ENCODE measurements at places on chromosomes 6 and 20.

DNA sequence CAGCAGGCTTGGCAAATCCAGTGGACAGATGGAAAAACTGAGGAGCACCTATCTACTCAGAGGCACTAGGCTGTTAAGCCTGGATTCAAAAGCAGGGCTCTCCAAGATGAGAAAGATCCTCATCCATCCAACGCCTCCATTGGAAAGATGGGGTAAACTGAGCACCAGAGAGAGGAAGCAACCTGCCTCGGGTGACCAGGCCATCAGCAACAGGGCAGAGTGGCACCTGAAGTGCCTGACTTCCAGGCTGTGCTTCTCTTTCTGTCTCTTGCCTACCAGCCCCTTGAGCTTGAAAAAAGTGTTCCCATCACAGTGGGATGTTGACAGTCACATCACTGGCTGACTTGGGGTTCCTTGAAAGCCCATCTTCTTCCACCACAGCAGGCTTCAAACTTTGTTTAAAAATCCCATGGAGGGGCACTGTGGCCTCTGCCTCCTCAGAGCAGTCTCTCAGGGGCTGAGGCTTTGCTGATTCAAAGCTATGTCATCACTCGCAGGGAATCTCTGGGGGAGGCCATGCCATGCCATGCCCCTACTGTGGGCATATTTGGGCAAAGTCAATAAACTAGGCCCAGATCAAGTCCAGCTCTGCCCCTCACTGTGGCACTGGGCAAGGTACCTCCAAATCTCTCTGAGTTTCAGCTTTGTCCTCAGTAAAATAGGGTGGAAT is 44.8 kb upstream of the TGM2 start:
- no peak for DNase-seq

- DNase-seq: no peak
Observed at GRCh38 chr6:106739387-106739786, 110.0 kb downstream of the QRSL1 start.

GRCh38 chr6:36969240-36969691 is 14.7 kb downstream of the PI16 start:
- DNase-seq: no peak

DNA sequence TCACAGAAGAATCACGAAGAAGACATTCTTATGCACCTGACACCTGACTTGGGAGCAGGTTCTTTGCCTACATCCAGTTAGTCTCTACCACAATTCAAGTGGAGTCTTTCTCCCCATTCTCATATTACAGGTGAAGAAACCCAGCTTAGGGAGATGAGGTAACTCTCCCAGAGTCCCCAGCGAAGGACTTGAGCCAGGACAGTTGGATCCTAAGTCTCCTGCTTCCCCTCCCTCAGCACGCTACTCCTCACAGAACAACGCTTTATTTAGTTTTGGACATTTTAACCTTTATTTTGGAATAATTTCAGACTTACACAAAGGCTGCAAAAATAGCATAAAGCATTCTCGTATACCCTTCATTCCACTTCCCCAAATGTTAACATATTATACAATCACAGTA is 824 bp upstream of the CSTL1 start:
- no peak for DNase-seq

GRCh38 chr6:34246563-34247391 is 2.0 kb downstream of the SMIM29 start:
- DNase-seq: no peak

- DNase-seq: no peak
Observed at GRCh38 chr6:33075208-33075567, 602 bp upstream of the HLA-DPB1 start.

DNA sequence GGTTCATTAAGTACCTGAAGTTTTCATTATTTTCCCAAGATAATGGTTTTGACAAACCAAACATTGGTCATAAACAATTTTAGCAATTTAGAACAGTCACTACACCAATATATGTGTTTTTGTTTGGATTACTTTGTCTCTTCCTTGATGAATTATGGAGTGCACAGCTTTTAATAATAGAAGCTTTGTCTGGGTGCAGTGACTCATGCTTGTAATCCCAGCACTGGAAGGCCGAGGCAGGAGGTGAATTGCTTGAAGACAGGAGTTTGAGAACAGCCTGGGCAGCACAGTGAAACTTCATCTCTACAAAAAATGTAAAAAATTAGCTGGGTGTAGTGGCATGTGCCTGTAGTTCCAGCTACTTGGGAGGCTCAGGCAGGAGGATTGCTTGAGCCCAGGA is 89.4 kb upstream of the ANKEF1 start:
- DNase-seq: no peak

- DNase-seq: no peak
Observed at GRCh38 chr6:14875481-14876063, 370.3 kb upstream of the JARID2 start.

GRCh38 chr6:39362487-39362865 is 40.0 kb upstream of the KCNK16 start:
- no peak for DNase-seq

DNA sequence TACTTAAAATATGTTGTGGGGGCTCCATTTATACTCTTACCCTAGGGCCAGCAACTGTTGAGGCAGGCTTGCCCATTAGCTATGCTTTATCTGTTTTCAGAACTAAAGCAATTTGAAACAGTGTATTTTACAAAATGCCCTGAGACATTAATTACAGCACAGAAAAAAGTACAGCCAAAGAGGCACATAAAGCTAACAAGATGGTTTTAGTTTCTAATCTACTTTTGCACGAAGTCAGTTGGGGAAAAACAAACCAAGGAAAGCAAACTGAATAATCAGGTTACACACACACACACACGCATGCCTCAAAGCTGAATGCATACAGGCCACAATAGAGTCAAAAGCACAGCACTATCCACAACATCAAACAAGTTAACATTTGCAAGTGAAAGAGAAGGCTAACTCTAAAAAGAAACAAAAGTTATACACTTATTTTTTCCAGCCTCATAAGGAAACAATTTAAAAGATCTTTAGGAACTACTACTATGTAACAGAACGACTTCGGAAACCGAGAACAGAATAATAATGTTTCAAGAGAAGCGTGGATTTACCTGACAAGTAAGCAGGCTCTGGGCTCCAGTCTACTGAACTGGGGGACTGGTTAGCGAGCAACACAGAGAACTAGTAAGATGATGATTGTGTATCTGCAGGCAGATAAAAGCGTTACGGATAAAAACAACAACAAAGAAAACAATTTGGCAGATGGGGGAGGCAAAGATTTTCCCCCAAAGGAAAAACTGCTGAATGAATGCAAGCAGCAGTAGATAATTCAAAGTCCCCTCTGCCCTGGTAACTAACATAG is 1.7 kb downstream of the SYCP2 start:
- DNase-seq: no peak

GRCh38 chr6:93433592-93433991 is 14.2 kb upstream of the EPHA7 start:
- no peak for DNase-seq

DNA sequence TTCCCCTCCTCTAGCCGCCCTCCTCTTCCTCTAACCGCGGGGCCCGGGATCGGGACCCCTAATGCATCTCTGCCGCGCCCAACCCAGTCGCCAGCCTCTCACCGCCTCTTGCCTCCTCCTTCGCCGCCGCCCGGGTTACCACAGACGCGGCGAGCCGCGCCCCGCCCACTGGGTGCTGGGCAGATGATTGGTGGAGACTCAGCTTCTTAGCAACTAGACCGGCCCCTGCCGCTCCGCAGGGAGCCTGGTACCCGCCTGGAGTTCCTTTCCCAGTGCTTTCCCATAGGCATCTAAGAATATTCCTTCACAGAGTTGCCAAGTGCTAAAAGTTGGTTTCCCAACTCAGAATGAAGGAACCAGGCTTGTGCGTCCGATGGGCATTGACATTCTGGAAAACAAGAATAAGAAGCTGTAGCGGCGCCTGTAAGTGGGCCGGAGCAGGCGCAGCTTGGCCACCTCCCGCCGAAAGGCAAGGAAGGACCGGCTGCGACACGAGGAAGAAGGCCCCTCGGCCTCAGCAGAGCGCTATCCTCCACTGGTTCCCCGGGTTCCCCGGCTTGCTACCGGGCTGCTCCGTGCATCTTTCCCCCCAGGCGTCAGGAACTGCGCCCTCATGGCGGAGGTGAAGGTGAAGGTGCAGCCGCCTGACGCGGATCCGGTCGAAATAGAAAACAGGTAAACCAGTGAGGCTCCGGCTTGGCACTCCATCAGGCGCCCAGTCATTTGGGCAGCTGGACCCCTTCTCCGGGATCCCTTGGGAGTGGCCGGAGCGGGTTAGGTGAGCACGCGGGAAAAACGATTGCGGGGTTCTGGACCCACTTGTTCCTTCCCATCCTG is at the start of the genes DZANK1 and POLR3F:
TSS of gene DZANK1 (minus strand) at position 137 of the 837 bp plus-strand sequence. CDS start 1,672 bp downstream, outside the sequence.
TSS of gene POLR3F (plus strand) at position 497 of the 837 bp plus-strand sequence. CDS start at position 614, 117 bp downstream.
- DNase-seq: peak; percentile 97

DNA sequence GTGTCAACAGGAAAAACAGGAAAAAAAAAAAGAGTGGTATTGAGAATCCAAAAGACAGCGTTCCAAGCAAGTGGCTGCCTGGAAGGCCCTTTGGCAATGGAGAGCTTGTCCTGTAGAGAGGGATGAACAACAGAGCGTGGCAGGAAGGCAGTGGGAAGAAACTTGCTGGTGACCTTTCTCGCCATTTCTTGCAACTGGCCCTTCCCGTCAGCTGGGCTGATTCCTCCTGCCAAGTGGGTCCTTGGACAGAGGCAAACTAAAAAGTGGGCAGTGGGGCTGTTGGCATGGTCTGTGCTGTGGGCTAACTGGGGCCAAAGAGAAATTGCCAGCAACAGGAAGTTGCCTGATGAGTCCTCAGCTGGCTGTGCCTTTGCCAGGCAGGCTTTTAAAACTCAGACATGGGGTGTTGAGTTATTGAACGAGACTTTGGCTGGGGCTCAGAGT is 43.9 kb upstream of the CLDN20 start:
- no peak for DNase-seq

DNA sequence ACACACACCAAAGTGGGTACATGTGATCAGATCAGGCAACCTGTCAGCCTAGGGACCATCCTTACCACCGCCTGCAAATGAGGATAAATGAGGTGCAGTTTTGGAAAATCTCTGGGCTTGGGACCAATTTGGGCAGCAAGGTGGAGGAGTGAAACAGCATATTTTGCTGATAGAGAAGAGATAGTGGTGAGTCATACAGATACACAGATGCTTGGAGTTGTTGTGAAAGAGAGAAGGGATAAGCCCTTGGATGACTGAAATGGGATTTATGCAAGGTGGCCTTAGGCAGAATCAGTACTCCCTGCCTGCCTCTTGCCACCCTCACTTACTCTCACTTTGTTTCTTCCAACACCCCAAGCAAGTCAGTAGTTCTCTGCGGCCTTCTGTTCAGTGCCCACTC is 34.7 kb downstream of the BMP2 start:
- DNase-seq: no peak

GRCh38 chr20:46741924-46742668 is 32.6 kb downstream of the SLC2A10 start:
- no peak for DNase-seq

- DNase-seq: no peak
Observed at GRCh38 chr6:33172688-33173534, 19.4 kb downstream of the COL11A2 start.

DNA sequence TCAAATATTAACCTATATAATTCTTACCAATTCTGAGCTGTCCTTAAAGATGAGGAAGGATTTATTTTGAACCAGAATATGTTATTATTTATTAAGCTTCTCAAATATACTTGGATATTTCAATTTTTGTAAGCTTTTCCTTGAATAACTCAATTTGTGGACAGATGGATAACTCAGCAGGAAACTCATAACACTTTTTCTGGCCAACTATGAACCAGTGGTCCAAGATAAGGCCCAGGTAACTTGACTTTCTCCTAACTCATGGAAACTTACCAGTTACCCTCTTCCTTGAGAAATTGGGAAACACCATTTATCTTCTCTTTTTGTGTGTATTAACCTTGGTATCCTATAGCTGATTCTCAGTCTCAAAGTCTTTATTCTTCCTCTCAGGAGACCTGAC is 427.5 kb upstream of the SYNCRIP start:
- DNase-seq: no peak

DNA sequence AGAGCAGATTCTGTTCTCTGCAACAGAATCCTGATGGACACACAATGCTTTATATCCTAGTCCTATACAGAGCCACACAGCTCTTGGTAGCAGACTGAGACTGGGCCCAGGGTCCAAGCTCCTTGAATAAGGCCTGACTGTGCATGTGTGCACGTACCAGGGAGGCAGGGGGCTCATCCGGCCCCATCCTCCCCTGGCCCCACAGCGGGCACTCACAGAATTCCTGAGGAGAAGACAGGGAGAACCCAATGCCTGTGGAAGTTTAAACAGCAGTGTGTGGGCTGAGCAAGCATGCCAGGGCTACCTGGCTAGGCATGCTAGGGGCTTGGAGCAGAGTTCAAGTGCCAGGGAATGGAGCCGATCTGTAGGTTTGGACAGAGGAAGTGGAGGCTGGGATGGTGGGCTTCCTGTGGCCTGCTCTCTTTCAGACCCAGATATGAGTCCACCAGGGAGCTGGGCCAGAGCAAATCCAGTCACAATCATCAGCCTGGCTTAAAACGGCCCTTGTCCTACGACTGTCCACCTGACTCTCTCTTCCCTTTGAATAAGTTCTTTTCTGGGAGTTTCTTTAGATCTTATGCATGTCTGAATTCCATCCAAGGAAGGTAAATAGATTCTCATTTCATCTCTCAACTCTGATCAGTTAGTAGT is 74.0 kb downstream of the MRPL14 start:
- DNase-seq: no peak

GRCh38 chr6:166025149-166025898 is 142.3 kb downstream of the TBXT start:
- no peak for DNase-seq

GRCh38 chr20:22577515-22578220 is 6.7 kb downstream of the FOXA2 start:
- DNase-seq: no peak

GRCh38 chr6:24403501-24403824 is 727 bp downstream of the MRS2 start:
- DNase-seq: no peak

GRCh38 chr6:36858407-36858981 is 16.1 kb downstream of the PPIL1 start:
- DNase-seq: no peak

DNA sequence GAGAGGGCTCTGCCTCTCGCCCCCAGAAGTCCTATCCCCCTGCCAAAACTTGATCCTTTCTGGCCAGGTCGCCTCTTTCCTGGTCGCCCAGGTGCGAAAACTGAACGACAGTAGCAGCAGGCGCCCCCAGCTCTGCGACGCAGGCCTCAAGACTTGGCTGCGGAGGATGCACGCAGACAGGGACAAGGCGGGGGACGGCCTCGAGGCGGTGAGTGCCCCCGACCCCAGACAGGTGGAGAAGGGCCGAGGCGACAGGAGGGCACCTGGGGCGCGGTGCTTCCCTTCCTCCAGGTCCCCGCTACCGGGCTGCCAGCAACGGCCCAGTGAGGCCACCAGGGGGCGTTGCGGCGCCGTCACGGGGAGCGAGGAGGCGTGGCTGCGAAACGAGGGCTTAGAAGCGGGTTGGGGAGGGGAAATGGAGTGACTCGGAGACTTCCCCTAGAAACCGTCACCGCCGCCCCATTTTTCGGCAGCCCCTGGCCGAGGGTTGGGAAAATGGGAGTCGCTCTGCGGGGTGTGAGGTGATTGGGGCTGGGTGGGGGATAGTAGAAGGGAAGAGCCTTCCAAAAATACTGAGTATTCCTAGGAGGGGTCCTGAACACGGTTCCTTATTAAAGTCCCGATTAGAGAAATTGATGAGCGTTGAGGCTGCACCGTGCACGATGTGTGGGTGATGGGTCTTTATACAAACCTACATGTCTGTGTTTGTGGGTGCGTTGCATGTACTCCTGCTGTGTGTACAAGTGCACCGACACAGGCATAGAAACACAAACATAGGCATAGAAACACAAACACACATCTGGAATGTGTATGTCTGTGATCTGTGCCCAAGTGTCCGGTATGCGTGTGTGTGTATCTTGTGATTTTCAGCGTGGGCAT is 44.6 kb downstream of the ARHGAP40 start:
- DNase-seq: peak; percentile 90
